ENCODE measurements at places on chromosomes 1 and 21.

- peak; percentile 46 for DNase-seq
Measured at GRCh38 chr21:36700971-36701755, 2.2 kb downstream of the SIM2 start.

GRCh38 chr1:226362361-226362760, 45.5 kb downstream of the PARP1 start:
- no peak for DNase-seq

DNA sequence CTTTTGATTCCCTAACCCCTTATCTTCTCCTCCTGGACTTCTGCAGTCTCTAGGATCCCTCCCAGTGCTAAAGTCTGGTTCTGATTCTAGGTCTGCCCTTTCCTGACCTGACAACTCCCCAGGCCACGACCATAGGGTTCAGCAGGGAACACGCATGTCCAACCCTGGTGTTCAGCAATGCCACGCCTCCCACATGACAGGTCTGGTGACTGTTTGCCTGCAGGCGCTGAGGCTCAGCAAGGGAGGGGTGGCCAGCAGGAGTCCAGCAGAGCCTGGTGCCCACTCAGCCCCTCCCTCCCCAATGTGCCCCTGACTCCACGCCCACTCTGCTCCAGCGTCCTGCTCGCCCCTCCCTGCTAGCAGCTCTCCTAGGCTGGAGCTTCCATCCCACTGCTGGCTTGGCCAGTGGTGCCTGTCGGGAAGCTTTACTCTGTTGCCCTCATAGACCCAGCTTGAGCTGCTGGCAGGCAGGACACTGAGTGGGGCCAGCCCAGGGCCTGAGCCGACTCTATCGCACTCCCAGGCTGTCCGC, 17.3 kb downstream of the SLC9A1 start:
- DNase-seq, result no peak

DNA sequence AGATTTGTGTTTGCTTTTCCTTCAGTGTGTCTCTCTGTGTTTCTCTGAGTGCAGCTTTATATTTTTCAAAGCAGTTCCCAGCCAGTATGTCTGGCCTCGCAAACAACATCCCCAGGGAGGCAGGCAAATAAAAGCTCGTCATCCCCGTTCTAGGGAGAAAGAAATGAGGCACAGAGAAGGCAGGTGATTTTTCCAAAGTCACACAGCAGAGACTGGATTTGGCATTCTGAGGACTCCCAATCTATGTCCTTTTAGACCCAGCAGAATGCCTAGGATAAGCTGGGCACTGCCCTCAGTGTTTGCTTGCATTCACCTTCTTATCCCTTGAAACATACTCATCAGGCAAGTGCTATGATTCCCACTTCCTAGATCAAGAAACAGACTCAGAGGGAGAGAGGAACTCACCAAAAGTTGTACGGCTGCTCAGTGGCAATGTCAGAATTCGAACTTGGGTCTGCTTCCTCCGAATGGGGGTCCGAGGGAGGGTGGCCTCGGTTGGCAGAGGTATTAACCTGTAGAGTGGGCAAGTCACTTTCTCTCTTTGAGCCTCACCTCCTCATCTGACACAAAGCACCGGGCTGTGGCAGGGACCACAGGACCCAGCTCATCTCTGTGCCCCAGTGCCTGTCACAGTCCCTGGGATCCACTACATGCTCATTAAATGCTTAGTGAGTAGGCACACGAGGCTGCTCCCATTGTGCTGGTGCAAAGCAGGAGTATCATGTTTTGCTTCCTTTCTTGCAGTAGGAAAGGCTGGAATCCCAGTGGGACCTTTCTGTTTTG, 4.2 kb downstream of the RAP1GAP start:
- no peak for DNase-seq

DNA sequence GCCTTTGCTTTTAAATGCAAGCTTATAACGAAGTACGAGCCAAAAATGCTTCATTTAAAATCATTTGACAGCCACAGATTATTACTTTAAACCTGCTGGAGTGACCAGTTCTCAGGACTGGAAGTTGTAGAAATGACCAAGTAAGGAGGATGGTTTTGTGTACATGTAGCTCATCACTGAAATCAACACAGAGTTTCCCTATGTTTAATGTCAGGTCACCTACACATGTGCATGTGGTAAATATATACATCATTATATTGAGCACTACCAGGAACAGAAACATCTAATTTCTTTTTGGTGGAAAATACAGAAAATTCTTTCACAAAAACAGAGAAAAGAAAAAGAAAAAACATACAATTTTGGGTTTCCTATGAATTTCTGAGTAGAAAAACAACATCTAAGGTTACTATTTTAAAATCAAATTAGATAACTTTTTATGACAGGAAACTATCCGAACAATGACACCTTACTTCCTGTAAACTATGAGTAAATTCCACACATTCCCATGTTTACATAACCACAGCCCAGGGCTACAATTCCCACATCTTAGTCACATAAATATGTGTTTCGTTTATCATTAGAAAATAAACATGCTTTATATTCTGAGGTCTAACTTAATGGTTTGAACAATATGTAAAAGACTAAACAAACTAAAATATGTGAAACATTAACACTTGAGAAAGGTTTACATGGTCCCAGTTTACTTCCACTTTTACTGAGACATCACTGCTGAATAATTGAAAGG, 73.6 kb downstream of the ZNF281 start:
- no peak for DNase-seq

- DNase-seq, result no peak
Measured at GRCh38 chr1:68331117-68331865, 99.0 kb upstream of the WLS start.

GRCh38 chr1:246138781-246139180, 368.3 kb downstream of the SMYD3 start:
- no peak for DNase-seq

DNA sequence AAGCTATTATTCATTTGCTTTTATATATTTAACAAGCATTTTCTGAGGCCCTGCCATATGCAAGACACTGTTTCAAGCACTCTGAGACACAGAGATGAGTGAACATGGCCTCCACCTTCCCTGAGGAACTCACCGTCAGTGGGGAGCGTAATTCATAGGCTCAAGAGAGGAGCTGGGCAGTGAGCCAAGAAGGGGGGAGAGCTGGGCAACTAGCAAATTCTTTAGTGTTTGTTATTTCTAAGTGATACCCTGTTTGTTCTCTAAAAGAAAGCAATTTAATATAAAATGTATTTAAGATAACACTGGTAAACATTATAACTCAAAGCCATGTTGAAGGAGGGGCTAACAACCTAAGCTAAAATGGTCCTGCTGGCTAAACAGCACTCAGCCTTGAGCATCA, 119.2 kb upstream of the NGF start:
- no peak for DNase-seq

GRCh38 chr1:4969556-4970129, 315.2 kb downstream of the AJAP1 start:
- no peak for DNase-seq

DNA sequence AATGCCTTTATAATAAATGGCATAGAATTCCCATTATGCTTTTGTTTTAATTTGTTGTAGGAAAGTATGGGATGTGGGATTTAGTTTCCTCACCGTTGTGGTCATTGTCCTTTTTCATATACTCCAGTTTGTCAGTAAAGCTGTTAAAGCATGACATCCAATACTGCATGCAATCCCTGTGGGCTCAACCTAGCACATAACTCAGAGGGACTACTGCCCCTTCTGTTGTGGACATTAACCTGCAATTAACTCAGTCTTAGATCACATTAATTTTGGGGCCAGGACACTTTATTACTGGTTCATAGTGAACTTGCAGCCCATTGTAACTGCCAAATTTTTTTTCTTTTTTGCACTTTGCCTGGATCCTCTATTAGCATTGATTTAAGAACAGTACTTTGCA, 112.5 kb downstream of the DNM3 start:
- no peak for DNase-seq

Data from GM13977 (cell line).